Effector memory CD4-positive, alpha-beta T cell (primary cell): ENCODE measurements at places on chromosomes 5 and 9.

DNA sequence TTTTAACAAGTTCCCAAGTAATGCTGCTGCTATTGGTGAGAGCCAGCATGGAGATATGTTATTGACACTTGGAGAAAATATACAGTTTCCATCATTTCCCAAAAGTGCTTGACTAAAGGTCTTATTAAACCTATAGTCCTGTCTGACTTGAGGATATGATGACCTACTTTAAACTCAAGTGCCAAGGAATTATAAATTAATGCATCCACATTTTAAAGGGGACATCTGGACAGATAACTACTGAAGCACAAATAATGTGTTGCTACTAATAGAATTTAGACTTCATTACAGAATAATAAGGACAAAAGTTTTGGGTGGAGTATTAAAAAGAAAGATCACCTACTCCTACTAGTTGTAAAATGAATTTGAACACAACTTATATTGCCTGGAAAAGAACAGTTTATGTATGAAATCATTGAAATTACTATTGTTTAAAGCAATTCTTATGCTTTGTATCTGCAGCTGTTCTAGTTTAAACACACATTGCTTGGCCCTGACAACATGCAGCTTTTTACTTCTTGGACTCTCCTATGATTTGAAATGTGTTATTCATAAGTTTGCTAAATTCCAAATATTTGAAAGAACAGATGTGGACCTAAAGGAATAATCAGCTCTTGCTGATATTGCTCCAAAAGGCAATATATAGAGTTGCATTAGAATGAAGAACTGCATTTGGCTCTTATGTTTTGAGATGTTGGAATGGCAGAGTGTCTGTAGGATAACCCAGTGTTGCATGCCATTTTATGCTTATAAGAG lies 73.4 kb downstream of the SGCD start:
- no peak for DNase-seq

DNA sequence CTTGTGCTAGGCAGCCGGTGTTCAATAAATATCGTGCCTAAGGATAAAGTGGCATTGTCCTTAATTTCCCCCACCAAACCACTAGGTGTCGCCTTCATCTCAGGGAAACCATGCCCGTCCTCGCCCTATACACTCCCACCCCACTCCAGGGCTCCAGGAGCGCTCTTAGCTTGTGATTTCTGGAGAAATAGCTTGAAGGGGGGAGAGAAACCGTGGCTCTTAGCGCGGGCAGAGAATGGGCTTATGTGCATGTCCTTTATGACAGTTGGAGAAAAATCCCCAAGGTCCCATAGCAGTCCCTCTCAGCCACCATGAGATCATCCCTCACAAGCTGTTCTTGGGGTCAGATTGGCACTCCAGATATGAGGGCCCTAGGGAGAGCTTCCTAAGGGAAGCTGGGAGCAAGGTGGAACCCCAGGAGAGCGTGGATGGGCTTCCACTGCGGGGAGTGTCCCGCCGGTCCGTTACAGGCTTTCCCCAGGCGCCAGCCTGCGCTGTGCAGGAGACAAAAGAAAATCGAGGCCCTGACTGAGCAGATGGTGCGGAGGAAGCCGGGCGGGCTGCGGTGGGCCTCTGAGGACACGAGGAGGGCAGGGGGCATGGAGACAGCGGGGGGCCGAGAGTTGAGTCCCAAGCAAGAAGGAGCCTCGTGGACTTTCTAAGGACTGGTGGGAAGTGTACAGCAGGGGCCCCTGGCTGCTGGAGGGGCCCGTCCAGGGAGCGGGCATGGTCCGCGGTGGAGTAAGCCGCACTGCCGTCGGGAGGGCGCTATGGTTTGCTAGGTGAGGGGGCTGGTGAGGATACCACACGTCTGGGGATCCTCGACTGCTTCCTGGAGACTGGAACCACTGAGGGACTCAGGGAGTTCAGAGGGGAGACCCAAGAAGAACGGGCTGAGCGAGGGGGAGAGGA lies 750 bp upstream of the NPR2 start:
- DNase-seq = peak; percentile 44

DNA sequence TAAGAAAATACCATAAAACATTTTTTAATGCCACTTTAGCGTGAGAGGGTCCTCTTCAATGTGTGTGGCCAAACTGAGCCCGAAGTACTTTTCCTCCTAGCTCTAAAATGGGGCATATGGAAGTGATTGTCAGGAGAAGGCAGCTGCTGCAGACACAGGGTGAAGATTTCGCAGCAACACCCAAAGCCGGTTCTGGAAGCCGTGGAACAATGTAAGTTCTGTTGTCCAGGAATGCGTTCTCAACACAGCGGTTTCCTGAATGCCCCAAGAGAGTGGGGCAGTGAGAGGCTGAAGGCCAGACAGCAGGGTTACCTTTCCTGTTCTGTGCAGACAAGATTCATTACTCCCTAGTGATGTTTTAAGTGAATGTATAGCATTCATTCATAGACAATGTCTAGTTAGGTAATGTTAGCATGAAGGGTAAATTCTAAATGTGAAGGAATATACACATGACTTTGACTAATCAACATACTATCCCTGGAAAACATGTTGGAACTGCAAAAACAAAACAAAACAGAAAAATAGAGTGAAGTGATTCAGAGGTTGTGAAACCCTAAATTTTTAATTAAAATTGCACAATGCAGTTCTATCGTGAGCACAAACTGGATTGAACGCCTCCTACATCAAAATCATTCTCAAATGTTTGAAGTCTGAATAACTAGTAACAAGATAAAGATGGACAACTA lies 197.0 kb upstream of the SEMA6A start:
- no peak for DNase-seq

DNA sequence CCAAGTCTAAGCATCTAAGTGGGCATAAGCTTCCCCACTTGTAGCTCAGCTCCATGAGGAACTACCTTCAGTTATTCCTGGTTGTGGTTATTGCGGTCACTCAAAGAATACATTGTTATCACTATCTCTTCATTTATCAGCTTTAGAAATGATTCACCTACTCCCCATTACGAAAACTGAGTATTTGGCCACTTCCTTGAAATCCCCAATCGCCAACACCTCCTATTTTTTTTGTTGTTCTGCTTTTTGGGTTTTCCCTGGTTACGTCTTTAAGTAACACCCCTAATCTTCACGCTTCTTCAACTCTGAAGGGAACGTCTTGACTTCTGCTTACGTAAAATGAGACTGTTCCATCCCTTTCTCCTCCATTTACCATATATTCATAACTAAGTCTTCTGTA lies 20.7 kb downstream of the MAPK9 start:
- no peak for DNase-seq
